GM18507 (cell line): ENCODE measurements at places on chromosomes 11 and 22.
A peak's percentile ranks its signal among the peaks of the same experiment; 100 is the strongest.

GRCh38 chr22:19174106-19175025, 4.2 kb downstream of the SLC25A1 start:
- no peak for DNase-seq

GRCh38 chr11:117949062-117949461, 19.9 kb upstream of the TMPRSS13 start:
- DNase-seq: no peak

- no peak for DNase-seq
Measured at GRCh38 chr11:64018310-64018709, 17.4 kb upstream of the FLRT1 start.

GRCh38 chr11:61897387-61898246, 6.3 kb upstream of the FADS3 start:
- DNase-seq: peak; percentile 72

- no peak for DNase-seq
Measured at GRCh38 chr11:123742724-123743120, 1.3 kb upstream of the ZNF202 start.

DNA sequence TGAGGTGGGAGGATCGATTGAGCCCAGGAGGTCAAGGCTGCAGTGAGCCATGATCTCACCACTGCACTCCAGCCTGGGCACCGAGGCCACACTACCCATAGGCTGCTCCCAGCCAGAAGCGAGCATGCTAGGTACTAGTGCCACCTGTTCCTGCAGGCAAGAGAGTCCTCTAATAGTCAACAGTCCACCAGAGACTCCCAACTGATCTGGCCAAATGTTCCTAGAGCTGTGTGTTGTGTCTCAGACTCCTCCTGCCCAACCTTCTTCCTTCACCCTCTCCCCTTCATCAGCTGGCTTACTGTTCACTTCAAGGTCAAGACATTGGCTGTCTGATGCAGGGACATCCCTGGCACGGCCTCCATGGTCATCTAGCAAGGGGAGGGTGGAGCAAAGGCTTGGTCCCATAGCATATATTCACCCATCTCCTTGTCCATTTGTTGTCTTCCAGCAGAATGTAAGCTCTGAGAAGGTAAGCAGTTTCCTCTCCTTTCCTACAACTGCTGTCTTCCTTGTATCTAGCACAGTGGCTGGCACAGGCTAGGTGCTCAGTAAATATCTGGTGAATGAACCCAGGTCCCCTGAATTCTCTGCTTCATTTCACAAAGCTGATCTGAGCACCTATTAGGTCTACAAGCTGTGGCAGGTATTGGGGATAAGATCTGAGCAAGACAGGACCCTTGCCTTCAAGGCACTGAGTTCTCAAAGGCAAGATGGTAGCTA, 126.2 kb upstream of the SERPIND1 start:
- DNase-seq: no peak

GRCh38 chr11:6864438-6864837, 1.6 kb downstream of the OR10A2 start:
- no peak for DNase-seq

DNA sequence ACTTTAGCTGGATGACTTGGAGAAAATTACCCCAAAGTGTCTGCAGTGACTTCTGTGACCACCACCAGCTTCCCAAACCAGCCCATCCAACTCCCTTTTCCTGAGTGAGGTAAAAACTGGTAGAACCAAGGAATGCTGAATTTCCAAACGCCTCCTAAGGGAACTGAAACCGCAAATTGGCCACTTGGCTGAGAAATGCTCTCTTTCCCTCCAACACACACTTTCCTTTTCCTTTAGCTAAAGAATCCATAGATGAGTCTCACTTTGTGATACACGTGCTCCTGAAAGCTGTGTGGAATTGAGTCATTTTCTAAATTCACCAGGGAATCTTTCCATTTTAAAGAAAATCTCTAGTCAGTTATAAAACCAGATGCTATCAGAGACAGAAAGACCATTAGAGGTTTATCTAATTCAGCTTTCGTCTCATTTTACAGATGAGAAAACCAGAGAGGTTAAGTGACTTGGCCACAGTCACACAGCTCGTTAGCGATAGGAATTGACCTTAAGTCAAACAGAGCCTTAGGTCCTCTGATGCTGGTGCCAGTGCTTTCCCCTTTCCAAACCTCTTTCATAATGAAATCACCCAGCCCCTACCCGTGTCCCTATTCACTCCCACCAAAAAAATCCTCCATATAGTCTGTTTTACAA, 137.2 kb downstream of the COMMD9 start:
- DNase-seq: no peak

DNA sequence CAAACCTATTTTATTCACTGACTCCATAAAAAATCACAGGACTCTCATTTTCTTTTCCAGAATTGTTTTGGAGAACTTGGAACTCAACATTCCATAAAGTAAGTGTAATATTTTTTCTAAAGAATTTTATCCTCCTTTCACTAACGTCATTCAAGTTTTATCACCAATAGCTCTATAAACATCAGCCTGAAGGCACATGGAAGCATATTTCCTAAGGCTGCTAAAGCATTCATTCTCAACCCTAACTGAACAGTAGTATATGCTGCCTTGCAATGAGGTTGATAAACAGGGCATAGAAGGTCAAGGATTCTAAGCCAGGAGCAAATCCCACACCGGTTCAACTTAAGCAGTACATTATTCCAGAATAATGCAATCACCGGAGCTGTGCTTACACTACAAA, 273.9 kb downstream of the RAB38 start:
- DNase-seq: no peak

- no peak for DNase-seq
Measured at GRCh38 chr11:14018441-14018840, 55.9 kb downstream of the SPON1 start.

- DNase-seq: no peak
Measured at GRCh38 chr22:26981541-26981940, 324.2 kb downstream of the MIAT start.

GRCh38 chr11:10305964-10306918, 1.4 kb downstream of the ADM start:
- no peak for DNase-seq

- no peak for DNase-seq
Measured at GRCh38 chr11:105861225-105861624, 160.8 kb downstream of the MSANTD4 start.

DNA sequence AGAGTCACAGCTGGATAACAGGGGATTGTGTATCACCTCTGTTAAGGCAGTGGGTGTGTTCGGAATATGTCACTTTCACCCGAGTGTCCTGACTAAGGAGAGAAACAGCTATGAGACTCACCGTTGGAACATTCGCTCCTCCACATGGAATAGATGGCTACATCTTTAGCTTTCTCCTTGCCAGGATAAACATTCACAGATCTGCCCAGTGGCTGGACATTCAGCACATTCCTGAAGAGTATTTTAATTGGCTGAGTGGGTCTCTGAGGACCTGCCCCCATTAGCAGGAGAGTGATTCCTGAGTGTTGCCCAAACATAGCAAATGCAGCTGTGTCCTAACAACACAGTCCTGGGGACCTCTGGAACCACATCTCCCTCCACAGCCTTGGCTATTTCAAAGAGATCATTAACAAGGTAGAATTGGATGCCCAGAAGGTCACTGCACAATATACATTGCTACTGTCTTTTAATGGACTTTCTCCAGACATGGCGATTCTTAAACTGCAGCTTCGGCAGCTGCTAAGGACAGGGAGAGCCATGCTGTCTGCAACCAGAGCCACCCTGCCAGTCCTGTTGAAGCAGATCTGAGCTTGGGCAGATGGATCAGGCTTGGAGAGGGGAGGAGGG, 435.0 kb upstream of the CADM1 start:
- no peak for DNase-seq

DNA sequence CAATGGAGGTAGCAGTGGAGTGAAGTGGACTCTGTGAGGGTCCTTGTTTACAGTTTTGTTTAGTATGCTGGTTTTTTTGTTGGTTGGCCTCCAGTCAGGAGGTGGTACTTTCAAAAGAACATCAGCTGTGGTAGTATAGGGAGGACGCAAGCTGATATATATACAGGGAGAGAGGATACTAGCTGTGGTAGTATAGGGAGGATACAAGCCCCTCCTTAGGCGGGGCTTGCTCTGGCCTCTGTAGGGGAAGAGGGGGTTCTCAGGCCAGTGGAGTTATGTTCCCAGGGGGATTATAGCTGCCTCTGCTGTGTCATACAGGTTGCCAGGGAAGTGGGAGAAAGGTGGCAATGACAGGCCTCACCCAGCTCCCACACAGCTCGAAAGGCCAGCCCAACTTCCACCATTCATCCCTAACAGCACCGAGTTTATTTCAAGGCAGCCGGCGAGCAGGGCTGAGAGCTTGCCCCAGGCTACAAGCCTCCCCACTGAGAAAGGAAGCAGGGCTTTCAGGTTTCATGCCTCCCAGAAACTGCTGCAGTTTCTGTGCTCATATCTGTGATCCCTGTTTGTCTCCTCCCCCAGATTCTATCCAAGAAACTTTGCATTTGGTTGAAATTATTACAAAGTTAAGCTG, 10.4 kb downstream of the OR52E6 start:
- DNase-seq: no peak

- DNase-seq: no peak
Measured at GRCh38 chr22:49186293-49186692, 641.4 kb downstream of the BRD1 start.

DNA sequence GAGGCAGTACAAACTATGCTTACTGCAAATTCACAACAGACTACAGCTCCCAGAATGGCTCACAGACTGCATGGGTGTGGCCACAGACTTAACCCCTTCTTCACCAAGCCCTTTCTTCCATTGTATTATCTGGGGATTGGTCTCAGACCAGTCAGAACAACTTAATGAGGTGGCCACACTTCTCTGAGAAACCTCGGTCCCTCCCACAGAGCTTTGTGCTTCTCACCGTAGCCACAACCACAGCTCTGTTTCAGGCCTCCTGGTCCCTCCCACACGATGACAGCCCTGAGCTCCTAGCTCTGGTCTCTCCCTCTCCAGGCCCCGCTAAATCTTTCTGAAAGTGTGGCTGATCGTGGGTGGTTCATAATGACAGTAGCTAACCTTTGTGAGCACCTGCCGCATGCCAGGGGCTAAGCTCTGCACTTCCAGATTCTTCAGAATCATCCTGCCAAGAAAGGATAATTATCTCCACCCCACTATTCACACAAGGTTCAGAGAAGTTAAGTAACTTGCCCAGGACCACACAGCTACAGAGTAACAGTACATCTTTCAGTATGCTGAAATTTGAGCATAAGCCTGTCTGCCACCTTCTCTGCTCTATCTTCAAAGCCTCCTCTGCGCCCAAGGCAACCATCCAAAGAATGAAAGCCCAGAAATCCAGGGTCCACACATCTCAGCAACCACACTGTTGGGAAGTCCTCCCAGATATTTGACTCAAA, 5.4 kb downstream of the PDE2A start:
- peak; percentile 72 for DNase-seq
